ENCODE measurements at places on chromosomes 5 and 9.

GRCh38 chr5:58241389-58241788 lies 218.5 kb downstream of the PLK2 start:
- no peak for DNase-seq

- no peak for DNase-seq
These were observed 64.7 kb downstream of the RXRA start for GRCh38 chr9:134390947-134391318.

GRCh38 chr5:73254642-73255041 lies 81.6 kb downstream of the TMEM174 start:
- DNase-seq = no peak

DNA sequence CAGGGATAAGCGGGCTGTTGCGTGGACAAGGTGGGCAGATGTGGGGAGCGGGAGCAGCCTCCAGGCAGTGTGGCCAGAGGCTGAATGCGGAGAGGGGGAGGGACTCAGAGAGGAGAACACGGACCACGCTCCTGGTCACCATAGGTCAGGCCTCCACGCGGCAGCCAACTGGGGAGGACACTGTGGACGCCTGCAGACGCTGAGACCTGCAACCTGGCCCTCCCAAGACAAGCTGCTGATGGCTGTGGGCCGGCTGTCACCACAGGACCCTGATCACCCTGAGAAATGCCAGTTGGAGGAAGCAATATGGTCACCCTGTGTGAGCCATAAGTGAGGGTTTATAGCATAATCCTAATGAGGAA lies 16.8 kb downstream of the LPCAT1 start:
- no peak for DNase-seq

DNA sequence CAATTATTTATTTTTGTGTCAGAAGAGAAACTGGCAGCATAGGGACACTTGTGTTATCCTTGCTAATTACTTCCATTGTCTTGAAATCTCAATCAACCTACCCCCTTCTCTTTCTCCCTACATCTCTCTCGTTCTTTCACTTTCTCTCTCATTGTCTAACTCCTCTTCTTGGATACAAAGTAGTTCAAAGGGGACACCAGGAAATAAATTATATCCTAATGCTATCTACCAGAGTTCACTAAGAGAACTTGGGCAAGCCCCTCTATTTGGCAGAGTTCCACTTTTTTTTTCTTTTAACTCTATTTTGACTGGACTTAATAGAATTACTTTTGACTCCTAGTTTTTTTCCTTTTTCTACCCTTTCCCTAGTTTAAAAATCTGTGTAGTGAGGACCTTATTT lies 102.2 kb downstream of the MEF2C start:
- DNase-seq = no peak

DNA sequence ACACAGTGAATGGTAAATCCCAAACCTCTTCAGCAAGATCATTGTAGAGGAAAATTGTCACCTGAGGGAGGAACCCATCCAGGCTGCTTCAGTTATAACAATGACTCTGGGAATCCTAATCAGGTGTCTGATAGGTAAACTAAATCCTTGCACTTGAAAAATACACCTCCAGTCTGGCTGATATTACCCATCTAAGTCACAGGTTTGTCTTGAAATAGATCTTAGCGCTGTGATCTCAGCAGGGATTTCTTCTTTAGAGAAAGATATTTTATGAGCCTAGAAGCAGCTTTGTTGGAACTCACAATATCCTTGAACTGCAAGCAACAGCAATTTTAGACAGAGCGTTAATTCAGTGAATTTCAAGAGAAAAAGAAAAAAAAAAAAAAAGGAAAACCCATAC lies 149.7 kb downstream of the SGCD start:
- DNase-seq = no peak

- DNase-seq = no peak
These were observed 242.9 kb upstream of the TRPM3 start for GRCh38 chr9:71364186-71364955.

- no peak for DNase-seq
These were observed 71.2 kb downstream of the SYK start for GRCh38 chr9:90872835-90873294.

DNA sequence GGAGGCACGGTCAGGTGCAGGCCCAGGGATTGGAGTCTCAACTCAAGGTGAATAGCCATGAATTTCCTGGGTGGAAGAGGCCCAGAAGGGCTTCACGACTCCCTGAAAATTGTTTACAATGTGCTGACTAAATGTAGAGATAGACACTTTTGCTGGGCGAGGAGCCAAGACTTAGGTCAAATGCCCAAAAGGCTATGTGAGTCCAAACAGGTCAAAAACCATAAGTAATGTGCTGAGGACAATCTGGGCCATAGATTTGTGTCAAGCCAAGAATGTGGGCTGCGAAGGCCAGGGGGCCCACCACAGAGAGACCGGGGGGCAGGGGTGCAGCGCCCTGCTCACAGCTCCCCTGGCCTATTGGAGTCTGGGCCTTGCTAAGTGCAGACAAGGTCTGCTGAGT lies 197.8 kb downstream of the HSPA4 start:
- DNase-seq = no peak

GRCh38 chr9:86175743-86176456 lies 76.5 kb upstream of the GOLM1 start:
- no peak for DNase-seq

DNA sequence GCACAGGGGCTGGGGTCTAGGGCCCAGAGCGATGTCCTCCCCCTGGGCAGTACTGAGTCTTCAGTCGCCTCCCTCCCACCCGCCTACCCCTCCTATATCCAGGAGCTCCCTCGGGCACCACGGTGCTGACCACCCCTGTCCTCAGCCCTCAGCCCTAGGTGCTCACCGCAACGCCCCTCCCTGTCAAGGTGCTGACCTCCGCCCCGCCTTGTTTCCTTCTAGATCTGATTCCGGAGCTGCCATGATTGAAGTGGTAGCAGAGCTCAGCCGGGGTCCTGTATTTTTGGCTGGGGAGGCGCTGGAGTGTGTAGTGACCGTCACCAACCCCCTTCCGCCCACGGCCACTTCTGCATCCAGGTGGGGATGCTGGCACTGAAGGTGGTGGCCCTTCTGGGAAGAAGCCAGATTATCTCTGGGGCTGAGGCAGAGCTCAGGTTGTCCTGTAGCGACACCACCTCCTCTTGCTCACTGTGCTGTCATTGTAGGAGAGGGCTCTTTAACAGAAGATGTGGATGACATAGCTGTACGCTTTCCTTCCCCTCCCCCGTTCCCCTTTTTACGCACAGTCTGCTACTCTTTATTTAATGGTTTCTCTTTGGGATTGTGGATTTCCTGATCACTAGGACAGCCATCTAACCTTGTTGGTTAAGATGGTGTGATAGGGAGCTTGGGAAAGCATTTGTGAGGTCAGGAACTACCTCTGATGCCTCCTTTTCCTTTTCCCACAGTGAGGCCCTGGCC lies 598 bp downstream of the RGP1 start:
- peak; percentile 51 for DNase-seq

- DNase-seq = no peak
These were observed 1209.1 kb downstream of the CDH12 start for GRCh38 chr5:21644032-21644431.

GRCh38 chr5:169880785-169881184 lies 99.5 kb downstream of the INSYN2B start:
- no peak for DNase-seq

DNA sequence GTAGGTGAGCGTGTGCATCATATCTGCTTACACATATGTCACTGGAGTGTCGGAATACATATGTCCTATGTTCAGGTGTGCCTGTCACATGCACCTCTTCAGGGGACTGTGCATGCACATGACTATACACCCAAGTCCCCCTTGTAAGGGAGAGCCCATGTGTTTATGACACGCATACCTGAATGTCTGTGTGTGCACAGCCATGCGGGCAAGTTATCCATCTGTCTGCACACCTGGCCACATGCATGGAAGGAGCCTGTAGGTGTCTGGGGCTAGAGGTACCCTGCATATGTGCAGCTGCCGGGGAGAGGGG lies 622 bp upstream of the RGS14 start:
- DNase-seq = no peak

DNA sequence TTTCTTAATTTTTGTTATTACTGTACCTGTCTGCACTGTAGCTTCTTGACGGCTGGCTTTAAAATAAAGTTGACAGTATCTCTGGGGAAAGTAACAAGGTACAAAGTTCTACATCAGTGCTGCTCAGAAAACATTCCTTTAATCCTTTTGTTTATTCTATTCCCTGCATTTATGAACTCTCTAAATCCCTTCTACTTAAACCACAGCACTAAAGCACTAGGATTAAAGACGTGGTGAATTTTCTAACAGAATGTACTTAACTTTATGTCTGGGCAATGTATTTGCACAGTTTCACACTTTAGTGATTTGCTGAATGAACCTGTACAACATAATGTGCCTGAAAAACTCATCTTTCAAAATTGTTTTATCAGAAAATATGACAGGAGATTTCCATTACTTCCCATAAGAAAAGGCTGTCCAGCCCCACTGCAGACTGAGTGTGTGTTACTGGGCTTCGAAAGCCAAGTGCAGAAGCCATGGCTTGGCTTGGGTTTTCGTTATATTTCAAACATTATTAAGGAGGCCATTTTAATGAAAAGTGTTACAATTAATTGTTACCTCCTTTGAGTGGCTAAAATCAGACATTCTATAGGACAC lies 43.8 kb downstream of the LHFPL2 start:
- no peak for DNase-seq

DNA sequence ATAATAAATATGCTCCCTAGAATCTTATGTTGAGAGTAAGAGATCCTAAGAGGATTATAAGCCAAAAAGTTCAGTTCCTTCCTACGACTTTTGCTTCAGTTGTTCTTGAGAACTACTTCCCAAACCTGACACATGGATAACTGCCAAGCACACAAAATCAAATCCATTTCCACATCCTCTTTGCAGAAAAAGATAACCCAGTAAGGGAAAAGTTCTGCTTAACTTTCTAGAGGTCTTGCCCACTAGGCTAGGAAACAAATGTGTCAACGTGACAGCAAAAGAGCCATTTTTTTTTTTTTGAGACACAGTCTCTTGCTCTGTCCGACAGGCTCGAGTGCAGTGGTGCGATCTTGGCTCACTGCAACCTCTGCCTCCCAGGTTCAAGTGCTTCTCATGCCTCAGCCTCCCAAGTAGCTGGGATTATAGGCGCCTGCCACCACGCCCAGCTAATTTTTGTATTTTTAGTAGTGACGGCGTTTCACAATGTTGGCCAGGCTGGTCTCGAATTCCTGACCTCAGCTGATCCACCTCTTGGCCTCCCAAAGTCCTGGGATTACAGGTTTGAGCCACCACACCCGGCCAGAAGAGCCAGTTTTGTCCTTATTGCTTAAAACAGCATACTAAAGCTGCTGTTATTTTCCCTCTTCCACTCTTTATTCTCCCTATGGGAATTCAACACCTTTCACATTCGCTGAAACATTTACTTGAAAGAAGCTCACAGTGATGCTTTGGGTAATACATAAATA lies 24.2 kb downstream of the CSNK1A1 start:
- no peak for DNase-seq

- no peak for DNase-seq
These were observed 39.0 kb upstream of the DMXL1 start for GRCh38 chr5:119031905-119032304.

DNA sequence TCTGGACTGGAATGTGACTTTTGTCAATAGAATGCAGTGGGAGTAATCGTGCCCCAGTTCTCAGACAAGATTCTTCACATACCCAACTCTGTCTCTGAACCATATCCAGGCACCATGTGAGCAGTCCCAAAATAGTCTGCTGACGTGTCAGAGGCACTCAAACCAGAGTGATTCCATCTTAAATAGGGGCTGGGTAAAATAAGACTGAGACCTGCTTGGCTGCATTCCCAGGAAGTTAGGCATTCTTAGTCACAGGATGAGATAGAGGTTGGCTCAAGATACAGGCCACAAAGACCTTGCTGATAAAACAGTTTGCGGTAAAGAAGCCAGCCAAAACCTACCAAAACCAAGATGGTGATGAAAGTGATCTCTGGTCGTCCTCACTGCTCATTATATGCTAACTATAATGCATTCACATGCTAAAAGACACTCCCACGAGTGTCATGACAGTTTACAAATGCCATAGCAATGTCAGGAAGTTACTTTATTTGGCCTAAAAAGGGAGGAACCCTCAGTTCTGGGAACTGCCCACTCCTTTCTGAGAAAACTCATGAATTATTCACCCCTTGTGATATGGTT lies 16.9 kb upstream of the PLCXD3 start:
- DNase-seq = no peak

- DNase-seq = no peak
These were observed 24.9 kb upstream of the SMU1 start for GRCh38 chr9:33101104-33101951.

- DNase-seq = no peak
These were observed 1326.0 kb upstream of the C9orf72 start for GRCh38 chr9:28899267-28899666.

DNA sequence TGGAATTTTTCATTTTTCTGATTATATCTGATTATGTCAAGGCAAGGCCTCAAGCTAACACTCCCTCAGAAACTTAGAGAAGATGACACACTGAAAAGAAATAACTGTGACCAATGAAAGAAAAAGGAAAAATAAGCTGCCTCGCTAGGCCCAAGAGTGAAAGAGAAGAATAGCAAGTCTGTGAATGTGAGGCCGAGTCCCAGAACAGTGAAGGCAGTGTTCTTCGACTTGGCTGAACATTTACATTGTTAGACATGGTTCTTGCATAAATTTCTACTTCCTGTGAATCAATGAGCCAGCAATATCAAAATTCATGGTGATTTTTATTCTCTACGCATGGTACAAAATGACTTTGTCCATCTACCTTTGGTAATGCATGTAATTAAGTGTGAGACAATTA lies at the start of gene ATP10B:
ATP10B (minus strand) TSS at position 163 of the 400 bp plus-strand sequence. CDS start 164,137 bp downstream, outside the sequence.
- DNase-seq = no peak

DNA sequence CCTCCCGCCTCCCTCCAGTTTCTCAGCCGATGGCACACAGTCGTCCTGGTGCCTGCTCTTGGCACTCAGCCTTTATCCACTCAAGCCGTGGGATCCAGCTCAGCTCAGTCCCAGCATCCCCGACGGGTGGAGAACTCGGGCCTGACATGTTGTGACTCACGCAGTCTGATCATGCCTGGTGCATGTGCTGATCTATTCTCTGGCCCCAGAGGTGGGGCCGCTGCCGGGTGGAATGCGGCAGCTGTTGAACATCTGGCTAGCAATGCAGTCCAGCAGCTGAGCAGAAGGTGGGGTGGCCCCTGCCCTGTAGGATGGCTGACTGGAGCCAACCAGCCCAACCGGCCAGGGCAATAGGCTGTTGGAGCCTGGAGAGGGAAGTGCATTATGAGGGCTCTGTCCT lies 1.7 kb upstream of the AIF1L start:
- DNase-seq = no peak

- DNase-seq = no peak
These were observed 82.8 kb downstream of the SLC1A3 start for GRCh38 chr5:36689225-36689624.

GRCh38 chr5:10421896-10422691 lies 19.6 kb upstream of the ROPN1L start:
- no peak for DNase-seq

All from CD4-positive, alpha-beta T cell treated with Interleukin-2 at 100 ng/mL for 4 hours (primary cell).